ENCODE measurements at places on chromosomes 7 and 10. TPM values are rescaled to one million over a fixed set of nuclear protein-coding genes. Genes with fewer than 3 reads are reported as not detected.

AKR1C1 gene
- 330 TPM for total RNA-seq

MEST gene
- 2.0 TPM for total RNA-seq

C10orf62 gene
- 0.13 TPM for total RNA-seq

SLC18A3 gene
- total RNA-seq, result not detected

MRLN gene
- not detected for total RNA-seq

PPP1R3A gene
- not detected for total RNA-seq

Measured in aortic smooth muscle cell (primary cell).